Thoracic aorta (tissue), 2 donors: ENCODE measurements at places on chromosomes 16 and 17. TPM values are rescaled to one million over a fixed set of nuclear protein-coding genes. Genes with fewer than 3 reads are reported as not detected.

ZCCHC14 gene
- total RNA-seq, result 33.0 TPM

KRT25 gene
- total RNA-seq, result not detected

- H3K27me3 ChIP-seq, result no peaks in the 10 kb centered on the region
- DNase-seq, result no peak
- peaks cover 32% of the 10 kb centered on the region for H3K4me1 ChIP-seq
These were observed 936 bp upstream of the RASL10B start for GRCh38 chr17:35730400-35731005.

- H3K4me3 ChIP-seq, result peak overlapping the region; percentile 14
- H3K36me3 ChIP-seq, result no peaks in the 10 kb centered on the region
These were observed 275.3 kb downstream of the PARN start for GRCh38 chr16:14354561-14355351.

GRCh38 chr17:46908068-46908737, 14.8 kb upstream of the GOSR2 start:
- H3K27ac ChIP-seq, result no peak overlapping the region
- no peak for DNase-seq
- no peak overlapping the region for H3K4me3 ChIP-seq
- H3K4me1 ChIP-seq, result no peaks in the 10 kb centered on the region
- H3K27me3 ChIP-seq, result no peaks in the 10 kb centered on the region

- H3K36me3 ChIP-seq, result no peaks in the 10 kb centered on the region
- no peak overlapping the region for H3K27ac ChIP-seq
- DNase-seq, result no peak
- H3K4me3 ChIP-seq, result peak overlapping the region; percentile 96
- peaks cover 27% of the 10 kb centered on the region for H3K4me1 ChIP-seq
- H3K27me3 ChIP-seq, result no peaks in the 10 kb centered on the region
These were observed 1.9 kb downstream of the ZNF652 start for GRCh38 chr17:49359990-49360795.

GRCh38 chr17:80408872-80409271, 6.1 kb upstream of the ENDOV start:
- H3K36me3 ChIP-seq, result no peaks in the 10 kb centered on the region
- H3K4me1 ChIP-seq, result peaks cover 2% of the 10 kb centered on the region
- H3K27ac ChIP-seq, result no peak overlapping the region
- DNase-seq, result no peak

DNA sequence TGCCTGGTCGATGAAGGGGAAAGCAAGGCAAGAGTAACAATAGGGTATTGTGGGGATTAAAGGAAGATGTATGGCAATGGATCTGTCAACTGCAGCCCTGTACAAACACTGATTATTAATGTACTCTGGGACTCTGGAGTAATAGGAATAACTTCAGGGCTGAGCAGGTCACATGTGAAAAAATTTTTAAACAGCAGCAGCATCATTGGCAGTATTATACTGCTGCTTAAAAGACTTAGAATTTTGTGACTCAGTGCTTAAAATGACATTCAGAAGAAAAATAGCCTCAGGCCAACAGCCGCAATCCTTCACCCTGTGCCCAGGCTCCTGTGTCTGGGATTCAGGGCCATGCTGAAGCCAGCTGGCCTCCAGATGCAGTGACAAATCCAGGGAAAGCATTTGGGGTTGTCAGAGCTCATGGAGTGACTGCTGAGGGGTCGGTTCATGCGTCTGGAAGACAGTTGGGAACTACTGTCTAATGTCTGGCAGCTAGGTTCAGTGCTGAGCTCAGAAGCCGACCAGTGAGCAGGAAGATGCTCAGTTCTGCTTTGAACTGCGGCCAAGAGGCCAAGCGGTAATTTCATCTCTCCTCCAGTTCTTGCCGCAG, 22.2 kb downstream of the TEX2 start:
- no peak overlapping the region for H3K4me3 ChIP-seq
- DNase-seq, result no peak
- no peaks in the 10 kb centered on the region for H3K27me3 ChIP-seq
- H3K27ac ChIP-seq, result peak overlapping the region; percentile 65
- no peaks in the 10 kb centered on the region for H3K36me3 ChIP-seq

DNA sequence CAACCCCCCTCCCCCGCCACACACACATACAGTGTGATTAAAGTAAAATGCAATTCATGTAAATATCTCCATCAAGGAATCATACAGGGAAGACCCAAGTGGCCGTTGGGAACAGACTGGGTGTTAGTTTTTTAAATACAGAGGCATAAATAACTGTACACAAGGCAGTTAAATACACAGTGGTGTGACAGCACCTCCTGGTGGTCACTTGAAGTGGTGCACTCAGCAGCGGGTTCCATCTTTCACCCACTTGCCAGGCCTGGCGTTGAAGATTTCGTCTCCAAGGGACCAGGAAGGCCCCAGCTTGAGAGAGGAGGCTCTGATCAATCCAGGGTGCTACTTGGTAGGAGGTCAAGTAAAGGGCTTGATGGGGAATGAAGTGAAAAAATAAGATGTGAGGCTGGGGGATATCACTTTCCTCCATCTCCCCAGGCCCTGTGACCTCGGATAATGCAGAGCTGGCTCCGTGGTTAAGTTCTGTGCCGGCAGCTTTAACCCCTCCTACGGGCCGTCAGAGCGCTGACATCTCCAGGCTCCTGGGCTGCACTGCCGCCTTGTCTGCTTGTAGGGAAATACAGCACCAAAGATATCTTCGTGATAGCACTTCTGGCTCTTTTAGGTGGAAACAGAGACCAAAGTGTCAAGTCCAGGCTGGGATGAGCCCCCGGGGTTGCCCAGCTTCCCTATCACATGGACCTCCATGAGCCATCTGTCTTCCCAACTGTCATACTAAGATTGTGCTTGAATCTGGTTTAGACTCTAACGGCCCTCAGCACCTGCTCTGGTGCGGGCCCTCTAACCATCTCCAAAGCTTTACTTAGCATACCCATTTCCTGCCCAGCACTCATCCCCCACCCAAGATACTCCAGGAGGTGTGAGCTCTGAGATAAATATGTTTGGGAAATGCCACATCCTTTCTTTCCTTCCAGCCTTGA, 20.7 kb downstream of the LGALS9 start:
- DNase-seq, result no peak
- H3K4me1 ChIP-seq, result peaks cover 13% of the 10 kb centered on the region
- H3K36me3 ChIP-seq, result no peaks in the 10 kb centered on the region
- H3K27ac ChIP-seq, result no peak overlapping the region
- H3K27me3 ChIP-seq, result no peaks in the 10 kb centered on the region

GRCh38 chr17:50205111-50205962, 3.9 kb upstream of the COL1A1 start:
- H3K27ac ChIP-seq, result peak overlapping the region; percentile 48
- H3K4me3 ChIP-seq, result no peak overlapping the region
- H3K27me3 ChIP-seq, result no peaks in the 10 kb centered on the region
- peaks cover 84% of the 10 kb centered on the region for H3K4me1 ChIP-seq

- no peaks in the 10 kb centered on the region for H3K4me1 ChIP-seq
- H3K27ac ChIP-seq, result no peak overlapping the region
- H3K36me3 ChIP-seq, result no peaks in the 10 kb centered on the region
- no peak for DNase-seq
- no peak overlapping the region for H3K4me3 ChIP-seq
These were observed 48.8 kb downstream of the SPACA3 start for GRCh38 chr17:33040461-33040860.

DNA sequence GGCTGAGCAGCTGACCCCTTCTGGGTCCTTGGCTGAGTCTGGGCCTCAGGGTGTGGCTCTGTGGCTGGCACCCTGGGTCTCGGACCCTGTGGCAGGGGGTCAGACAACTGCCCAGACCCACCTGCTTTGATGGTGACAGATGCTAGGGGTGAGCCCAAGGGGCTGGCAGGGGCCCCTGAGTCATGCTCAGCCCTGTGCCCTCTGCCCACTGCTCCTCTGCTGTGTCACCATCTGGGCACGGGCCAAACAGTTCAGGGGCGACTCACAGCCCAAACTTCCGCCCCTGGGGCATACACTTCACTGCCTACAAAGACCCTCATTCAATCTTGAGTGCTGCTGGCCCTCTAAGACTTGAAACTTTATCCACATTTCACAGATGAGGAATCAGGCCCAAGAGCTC, 5.7 kb downstream of the ADGRG1 start:
- no peak overlapping the region for H3K27ac ChIP-seq
- no peaks in the 10 kb centered on the region for H3K36me3 ChIP-seq
- no peaks in the 10 kb centered on the region for H3K4me1 ChIP-seq
- no peak overlapping the region for H3K4me3 ChIP-seq
- no peak for DNase-seq

GRCh38 chr16:87000001-87000400, 317.2 kb downstream of the C16orf95 start:
- no peaks in the 10 kb centered on the region for H3K27me3 ChIP-seq
- H3K36me3 ChIP-seq, result no peaks in the 10 kb centered on the region
- H3K27ac ChIP-seq, result no peak overlapping the region
- no peak overlapping the region for H3K4me3 ChIP-seq
